ENCODE measurements at places on chromosomes 13 and 19.

DNA sequence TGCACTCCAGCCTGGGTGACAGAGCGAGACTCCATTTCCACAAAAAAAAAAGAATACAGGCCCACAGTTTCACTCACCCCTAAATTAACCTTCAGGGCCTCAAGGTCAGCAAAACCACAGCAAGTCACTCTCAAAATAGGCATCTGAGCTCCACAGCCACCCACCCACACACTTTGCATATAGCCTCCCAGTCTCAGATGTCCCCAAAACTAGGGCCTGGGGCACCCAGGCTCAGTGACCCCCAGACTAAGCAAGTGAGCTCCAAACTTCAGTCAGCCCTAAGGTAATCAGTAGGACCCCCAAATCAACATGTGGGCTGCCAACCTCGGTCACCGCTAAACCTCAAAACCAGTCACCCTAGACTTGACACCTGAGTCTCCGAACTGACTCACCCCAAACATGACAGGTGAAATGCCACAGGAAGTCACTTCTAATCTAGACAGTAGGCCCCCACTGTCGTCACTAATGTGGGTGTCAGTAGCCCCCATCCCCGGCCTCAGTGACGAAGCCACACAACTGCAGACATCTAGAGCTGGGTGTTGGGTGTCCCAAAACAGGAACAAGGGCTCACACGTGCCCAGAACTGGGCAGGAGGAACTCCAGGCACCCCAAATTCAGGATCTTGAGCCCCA is 13.9 kb downstream of the RABAC1 start:
- no peak for DNase-seq

- DNase-seq, result no peak
Observed at GRCh38 chr19:55149078-55150003, at the start of gene TNNT1. Gene TNNT1, minus strand, starts transcription at chr19:55149206. Its CDS starts 2,049 bp downstream, at chr19:55147157.

DNA sequence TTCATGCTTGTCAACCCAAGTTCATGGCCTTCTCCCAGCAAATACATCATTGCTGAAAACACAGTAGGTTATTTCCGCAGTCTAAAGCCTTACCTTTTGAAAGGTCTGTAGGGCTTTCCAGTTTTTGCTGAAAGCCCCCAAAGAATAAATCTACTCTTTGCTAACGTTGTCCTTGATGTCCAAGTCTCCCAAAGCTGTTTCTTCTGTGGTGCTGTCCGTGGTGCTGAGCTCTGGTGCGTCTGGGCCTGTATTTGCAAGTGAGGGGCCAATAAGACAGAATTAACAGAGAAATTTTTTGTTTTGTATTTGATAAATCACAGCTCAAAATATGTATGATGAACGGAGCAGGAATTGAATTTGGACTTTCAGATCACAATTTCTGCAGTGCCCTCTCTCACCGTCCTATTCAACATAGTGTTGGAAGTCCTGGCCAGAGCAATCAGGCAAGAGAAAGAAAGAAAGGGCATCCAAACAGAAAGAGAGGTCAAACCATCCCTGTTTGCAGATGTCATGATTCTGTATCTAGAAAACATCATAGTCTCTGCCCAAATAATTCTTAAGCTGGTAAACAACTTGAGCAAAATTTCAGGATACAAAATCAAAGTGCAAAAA is 9.8 kb upstream of the LGALS16 start:
- DNase-seq, result no peak

- no peak for DNase-seq
Observed at GRCh38 chr19:17111766-17112165, 36.2 kb downstream of the MYO9B start.

DNA sequence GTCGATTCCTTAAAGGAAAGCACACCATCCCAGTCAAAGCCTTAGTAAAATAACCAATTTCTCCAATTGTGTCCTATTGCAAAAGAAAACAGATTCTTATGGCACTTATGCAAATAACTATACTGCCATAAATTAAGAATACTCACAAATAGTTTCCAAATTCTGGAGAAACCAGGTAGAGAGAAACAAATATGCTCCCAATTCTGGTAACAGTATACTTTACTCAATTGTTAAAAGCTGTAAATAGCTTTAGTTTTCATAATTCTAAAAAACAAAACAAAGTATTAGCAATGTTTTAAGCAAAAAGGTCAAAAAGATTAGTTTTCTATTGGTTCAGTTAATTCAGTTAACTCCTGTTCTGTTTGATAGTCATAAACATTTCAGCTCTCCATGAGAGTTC is 18.2 kb upstream of the UBAC2 start:
- DNase-seq, result no peak

DNA sequence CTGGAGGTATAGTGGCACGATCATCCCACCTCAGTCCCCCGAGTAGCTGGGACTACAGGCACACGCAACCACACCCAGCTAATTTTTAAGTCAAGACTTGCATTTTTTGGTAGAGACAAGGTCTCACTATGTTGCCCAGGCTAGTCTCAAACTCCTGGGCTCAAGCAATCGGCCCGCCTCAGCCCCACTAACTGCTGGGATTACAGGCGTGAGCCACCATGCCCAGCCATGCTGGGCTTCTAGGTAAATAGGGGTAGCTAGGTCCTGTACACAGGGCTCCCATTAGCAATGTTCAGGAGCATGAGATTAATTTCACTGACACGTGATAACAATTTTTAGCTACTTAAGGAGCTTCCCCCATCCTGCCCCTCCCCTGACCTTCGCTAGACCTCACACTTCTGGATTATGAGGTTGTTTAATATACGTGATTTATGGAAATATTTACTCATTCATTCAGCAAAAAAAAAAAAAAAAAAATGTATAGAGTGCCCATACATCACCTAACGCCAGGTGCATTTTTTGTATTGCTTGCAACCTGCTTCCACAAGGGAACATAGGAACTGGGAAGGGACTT is 19.2 kb downstream of the TMEM272 start:
- no peak for DNase-seq

Measured in keratinocyte (primary cell).